Stimulated activated CD4-positive, alpha-beta T cell treated with anti-CD3 and anti-CD28 coated beads, TNF-alpha, amount 100 ng/mL, for 48 hours (primary cell): ENCODE measurements at places on chromosomes 2 and 18.

DNA sequence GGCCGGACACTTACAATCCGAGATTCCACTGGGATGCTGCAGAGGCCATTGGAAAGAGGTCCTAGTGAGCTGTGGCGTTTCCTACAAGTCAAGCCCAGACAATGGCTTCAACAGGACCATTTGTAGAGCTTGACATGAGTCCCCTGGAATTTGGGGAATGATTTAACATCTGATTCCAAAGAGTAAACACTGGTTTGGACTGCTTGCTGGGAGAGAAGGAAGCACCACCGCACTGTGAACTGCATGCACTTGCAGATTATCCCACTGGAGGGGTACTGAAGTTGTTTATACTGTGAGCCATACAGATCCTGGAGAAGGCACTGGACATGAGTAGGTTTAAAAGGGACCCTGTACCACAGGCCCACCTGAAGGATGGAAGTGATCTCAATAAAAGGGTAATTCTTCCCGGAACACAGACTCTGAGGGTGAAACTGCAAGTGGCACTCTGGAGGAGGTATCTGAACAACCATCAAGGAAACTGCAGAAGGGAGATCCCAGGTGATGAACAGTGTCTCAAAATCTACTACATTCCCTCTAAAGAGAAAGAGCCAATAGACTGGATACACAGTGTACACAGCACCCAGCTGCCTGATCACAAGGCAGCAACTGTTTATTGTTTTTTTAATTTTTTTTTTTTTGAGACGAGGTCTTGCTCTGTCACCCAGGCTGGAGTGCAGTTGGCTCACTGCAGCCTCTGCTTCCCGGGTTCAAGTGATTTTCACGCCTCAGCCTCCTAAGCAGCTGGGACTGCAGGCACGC lies 4.3 kb upstream of the RAB6C start:
- DNase-seq, result no peak

GRCh38 chr2:62672601-62673000 lies 32.9 kb upstream of the EHBP1 start:
- no peak for DNase-seq

DNA sequence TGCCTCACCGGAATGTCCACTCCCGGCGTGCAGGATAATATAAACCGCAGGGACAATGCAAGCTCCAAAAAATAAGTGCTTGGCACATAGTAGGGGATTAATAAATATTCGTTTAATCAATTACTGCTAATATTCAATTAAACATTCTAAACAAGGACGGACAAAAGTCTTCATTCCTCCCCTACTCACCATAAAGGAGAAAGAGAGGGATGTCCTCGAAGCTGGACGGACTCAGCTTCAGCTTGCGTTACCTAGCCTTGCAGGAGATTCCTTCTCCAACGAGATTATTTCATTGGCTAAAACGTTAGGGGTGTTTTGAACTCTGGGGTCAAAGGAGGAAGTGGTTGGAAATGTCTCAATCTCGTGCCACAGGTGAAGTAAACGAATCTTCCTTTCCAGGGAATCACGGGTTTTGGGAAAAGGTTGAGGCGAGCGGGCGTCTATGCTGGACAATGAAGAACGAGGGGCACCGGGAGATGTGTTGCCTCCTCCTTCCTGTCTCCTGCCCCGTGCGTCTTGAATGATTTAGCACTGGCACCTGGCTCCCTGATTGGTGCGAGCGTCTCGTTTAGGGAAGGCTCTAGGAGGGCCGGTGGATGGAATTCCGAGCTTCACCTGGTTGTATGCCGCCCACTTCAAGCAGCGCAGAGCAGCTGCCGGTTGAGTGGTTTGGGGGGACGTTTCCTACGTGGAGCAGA lies 2.0 kb upstream of the GAD1 start:
- DNase-seq, result no peak

GRCh38 chr18:28019425-28020108 lies 157.4 kb downstream of the CDH2 start:
- DNase-seq, result no peak

DNA sequence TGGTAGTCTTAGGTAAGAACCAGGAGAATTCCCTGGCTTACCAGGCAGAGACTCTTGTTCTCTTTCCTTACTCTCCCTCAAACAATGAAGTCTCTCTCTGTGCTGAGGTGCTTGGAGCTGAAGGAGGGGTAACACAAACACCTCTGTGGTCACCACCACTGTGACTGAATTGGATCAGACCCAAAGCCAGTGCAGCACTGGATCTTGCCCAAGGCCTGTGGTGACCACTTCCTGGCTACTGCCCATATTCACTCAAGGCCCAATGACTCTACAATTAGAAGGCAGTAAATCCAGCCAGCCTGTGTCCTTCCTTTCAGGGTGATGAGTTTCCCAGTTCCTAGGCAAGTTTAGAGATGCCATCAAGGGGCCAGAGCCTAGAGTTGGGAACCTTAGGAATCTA lies 706.8 kb downstream of the SLC4A3 start:
- DNase-seq, result no peak

DNA sequence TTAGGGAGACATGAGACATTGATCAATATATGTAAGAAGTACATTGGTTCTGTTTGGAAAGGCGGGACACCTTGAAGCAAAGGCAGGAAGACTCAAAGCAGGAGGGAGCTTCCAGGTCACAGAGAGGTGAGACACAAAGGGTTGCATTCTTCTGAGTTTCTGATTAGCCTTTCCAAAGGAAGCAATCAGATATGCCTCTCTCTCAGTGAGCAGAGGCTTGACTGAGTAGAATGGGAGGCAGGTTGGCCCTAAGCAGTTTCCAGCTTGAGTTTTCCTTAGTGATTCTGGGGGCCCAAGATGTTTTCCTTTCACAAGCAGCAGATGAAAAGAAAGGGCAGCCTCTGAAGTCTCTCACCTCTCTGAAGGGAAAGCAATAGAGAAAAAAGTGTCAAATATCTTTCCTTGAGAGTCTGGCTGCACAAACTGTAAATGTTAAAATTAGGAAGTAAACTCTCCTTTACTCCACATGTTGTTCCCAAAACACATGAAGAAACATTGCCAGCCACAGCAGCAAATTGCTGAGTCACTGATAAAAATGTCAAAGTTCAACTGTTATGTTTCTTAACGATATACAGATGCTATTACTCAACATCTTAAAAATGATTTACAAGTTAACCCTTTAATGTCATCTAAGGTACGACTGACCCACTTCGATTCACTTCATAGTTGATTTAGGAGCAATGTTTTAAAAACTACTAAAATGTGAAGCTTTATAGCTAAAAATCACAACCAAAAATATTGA lies 40.3 kb downstream of the CYB5A start:
- DNase-seq, result no peak

DNA sequence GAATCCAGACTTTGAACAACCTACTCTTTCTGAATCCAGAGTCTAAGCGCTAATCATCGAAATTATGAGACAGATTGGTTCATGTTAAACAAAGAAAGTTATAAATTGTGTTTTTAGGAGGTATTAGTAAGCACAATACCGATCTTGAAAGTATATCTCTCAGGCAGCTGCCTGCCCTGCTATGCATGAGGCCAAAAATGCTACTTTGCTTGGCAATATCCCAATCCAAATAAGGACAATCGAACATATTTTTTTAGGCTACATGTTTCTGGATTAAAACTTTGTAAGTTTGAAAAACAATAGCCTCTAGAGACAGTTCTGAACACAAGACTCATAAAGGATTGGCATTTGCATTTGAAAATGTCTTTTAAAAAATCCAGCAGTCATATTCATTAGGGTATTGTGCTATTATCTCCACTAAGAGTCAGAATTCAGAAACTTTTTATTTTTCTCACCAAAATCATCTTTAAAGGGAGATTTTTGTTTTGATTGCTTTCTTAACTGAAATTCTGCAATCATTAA lies 167.1 kb downstream of the PDE1A start:
- no peak for DNase-seq

GRCh38 chr2:27754138-27754588 lies 17.4 kb upstream of the MRPL33 start:
- DNase-seq, result peak; percentile 71

DNA sequence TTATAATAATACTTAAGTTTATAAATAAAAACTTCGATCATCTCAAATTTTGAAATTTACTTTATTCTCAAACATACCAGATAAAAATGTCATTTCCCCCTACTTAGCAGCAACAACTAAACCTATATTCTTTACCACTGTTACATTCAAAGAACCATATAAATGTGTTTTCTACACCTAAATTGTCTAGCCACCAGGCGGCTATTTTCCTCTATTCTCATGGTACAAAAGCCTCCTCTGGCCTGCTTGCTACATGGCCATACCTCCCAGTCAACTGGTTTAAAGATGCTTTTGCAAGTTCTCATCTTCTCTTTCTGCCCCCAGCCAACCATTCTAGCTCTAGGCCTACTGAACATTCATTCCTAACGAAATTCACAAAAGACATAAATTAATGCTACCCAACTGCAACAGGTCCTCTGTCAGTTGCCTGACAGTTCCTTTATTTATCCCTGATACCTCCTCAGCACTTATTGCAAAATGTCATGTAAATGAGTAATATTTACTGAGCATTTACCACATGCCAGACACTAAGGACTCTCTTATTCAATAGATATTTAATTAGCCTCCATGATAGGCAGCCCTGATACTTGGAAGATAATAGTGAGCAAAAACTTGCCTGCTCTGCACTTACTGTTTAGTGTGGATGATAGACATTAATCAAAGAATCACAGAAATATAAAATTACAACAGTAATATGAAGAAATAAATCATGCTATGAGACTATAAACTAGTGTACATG lies 5.0 kb downstream of the C1D start:
- DNase-seq, result no peak

GRCh38 chr18:56955490-56955889 lies 191.4 kb upstream of the BOD1L2 start:
- DNase-seq, result no peak

- DNase-seq, result no peak
Observed at GRCh38 chr2:172512810-172513523, 42.9 kb upstream of the PDK1 start.

DNA sequence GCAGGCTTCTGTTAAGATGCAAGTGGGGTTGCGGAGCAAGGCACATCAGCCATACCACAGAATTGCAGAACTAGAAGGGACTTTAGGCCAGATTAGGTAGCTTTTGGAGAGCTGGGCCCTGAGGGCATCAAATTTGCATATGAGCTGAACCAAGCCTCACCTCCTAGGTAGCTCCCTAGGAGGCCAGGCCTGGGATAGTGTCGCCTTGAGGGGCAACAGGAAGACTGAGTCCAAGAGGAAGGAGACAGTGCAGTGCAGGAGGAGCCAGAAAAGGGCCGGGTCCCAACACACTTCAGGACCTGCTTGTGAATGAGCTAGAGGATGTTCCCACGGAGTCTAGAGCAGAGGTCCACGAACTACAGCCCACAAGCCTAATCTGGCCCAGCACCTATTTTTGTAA lies 98.7 kb downstream of the MAPK4 start:
- no peak for DNase-seq

- no peak for DNase-seq
Observed at GRCh38 chr2:84901593-84902120, 3.8 kb upstream of the TMSB10 start.

DNA sequence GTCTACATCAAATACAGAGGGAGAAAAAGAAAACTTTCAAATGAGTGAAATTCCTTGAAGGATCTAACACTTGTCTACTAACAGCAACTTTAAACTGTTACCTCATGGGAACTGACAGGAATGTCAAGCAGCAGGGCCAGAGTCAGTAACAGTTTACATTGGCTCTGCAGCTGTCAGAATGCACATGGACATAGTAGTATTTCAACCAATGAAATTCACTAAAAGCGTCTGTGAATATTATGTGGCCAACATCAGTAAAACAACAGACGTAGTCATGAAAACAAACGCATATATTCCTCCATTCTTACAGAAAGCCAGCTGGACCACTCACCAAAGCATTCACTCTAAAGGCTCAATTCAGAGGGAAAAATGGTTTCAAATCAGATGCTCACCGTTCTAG lies 79.3 kb upstream of the RNU4ATAC start:
- no peak for DNase-seq

DNA sequence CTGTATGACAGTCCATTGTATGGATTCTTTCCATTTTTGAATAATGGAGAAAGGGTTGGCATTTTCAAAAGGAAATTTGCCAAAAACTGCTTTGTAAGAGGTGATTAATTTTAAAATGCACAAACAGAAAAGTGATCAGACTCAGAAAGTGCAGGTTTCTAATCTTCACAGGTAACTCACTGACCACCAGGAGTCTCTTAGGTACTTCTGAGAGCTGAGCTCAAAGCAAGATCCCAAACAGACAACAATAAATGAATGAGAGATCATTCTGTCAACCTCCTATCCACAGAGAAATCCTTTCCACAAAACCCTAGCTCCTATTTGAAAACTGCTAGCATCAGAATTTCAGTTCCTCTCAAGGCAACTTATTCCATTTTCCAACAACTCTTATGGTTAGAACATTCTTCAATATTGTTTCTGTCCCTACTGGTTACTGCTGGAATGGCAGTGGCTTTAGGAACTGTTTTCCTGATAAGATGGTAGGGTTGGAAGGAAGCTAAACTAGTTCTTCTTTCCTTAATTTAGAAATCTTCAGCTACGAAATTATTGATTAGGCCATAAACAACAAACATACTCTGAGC lies 20.6 kb upstream of the HAAO start:
- no peak for DNase-seq

DNA sequence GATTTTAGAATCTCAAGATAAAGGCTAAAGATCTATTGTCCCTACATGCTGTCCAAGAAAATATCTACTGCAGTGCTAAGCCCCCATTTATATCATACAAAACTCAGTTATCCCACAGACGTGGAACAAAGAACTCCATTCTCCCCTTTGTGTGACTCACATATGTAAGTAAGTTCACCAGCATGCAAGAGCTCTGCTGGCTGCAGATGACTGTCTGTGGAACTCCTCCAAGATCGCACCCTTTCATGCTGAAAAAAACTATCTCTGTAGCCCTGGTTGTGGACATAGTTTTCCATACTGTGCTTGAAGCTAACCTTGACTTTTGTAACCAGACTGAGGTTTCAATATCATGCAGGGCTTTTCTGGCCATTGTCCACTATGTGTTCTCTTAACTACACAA lies 207.1 kb downstream of the ZNF521 start:
- no peak for DNase-seq
